ENCODE measurements at places on chromosomes 11 and 22. TPM values are rescaled to one million over a fixed set of nuclear protein-coding genes. Genes with fewer than 3 reads are reported as not detected.

GRCh38 chr11:128693416-128693712 is 508 bp upstream of the FLI1 start:
- no peak for DNase-seq

DNA sequence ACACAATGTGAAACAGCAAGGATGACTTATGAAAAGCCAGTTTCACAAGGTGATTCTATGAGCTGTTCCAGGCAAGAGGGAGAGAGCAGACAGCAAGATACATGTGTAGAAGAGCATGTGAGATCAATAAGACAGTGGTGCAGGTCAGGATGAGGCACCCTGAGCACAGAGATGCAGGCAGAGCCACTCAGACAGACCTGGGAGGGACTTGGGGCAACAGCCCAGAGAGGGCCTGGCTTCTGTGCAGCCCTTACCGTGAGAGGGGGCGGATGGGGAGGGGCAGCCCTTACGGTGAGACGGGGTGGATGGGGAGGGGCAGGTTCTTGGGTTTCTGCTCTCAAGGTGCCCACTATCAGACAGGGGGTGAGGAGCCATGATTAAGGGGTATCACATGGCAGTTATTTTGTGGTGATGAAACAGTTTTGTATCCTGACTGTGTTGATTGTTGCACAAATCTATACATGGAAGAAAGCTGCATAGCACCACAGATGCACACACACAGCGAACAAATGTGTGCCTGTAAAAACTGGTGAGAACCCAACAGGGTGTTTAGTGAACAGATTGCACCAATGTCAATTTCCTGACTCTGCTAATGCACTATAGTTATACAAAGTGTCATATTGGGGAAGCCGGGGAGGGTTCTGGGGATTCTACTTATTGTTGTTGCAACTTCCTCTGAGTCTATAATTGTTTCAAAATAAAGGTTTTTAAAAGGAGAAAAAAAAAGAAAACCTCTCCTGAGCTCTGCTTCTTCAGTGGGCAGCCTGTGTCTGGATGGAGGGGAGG is 5.2 kb upstream of the C22orf42 start:
- no peak for DNase-seq

- DNase-seq: no peak
Measured at GRCh38 chr22:27482402-27482801, 319.2 kb downstream of the MN1 start.

GDPD4 gene
- not detected for total RNA-seq

DEUP1 gene
- not detected for total RNA-seq

GRCh38 chr22:47073075-47073474 is 310.6 kb downstream of the TBC1D22A start:
- no peak for DNase-seq
